Stimulated activated CD8-positive, alpha-beta memory T cell treated with anti-CD3 and anti-CD28 coated beads, Interleukin-4, amount 100 ng/mL, for 4 hours (primary cell): ENCODE measurements at places on chromosomes 6 and 20.

DNA sequence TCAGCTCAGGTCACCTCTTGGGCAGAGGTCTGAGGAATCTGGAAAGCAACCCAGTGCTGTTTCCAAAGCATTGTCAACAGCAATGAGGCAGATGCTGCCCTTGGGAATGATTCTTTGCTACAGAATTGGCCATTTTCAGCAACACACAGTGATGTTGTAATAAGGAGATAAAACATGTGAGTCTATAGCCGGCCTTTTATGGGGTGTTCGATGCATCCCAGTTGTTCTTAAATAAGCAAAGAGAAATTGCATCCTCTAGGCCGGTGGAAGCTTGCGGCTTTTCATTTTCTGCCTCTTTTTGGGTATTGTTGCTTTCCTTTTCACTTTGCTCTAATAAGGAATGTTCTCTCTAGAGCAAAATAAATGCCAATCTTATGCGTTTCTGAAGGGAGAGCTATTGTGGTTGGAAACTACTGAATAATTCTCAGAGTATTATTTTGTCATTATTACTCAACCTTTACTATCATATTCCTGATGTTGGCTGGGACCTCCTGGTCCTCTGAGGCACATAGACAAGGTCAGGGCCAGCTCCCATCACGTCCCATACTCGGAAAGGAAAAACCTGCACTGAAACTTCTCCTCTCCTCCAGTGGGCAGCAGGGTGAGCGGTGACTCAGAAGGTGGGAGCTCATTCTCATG lies 214.2 kb downstream of the CDH26 start:
- DNase-seq: no peak

- no peak for DNase-seq
Observed at GRCh38 chr6:104162036-104162669, 697.6 kb downstream of the HACE1 start.

DNA sequence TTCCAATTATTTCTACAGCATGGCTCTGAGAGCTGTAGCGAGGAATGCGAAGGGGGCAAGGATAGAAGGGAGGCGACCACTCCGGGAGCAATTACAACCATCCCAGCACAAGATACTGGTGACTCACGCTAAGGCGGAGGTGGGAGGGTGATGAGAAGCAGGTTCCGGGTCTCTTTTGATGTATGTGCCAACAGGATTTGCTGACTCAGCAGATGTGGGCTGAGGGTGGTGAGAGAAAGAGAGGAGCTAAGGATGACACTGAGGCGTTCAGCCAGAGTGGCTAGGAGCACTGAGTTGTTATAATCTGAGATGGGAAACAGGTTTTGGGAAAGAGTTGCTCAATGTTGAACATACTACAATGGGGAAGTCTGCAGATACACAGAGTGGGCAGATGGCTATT lies 9.3 kb upstream of the TXNDC5 start:
- no peak for DNase-seq

DNA sequence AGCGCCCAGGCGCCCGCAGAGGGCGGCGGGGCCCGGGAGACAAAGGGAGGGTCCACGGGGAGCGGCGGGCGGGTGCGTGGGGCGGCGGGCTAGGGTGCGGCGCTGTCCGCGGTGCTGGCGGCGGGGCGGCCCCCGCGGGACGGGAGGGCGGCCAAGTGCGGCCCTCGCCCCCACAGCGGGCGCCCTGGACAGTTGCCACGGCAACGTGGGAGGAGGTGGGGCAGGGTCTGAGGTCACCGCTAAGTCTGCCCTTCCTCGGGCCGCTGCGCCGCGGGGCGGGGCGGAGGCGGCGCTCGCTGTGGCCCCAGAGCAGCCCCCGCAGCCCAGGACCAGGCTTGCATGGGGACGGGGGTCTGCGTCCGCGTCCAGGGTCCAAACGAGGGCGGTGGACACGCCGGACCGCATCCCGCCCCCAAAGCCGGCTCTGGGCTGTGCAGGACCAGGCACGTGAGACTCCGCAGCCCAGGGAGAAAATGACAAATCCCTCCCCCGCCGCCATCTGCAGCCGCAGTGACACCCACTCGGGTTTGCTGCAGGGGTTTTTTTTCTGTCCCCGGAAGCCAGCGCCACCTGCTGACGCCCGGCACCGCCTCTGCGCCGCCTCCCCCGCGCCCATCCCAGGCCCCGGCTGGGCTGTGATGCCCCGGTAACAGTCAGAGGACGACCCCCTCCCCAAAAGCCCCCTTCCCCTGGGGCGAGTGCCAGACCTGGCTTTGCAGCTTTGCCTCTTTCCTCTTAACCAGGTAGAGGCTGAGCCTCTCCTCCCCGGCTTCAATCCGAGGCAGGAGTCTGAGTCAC lies 36.8 kb downstream of the YTHDF1 start:
- peak; percentile 71 for DNase-seq

GRCh38 chr6:31725502-31726350 lies 2.6 kb downstream of the MPIG6B start:
- DNase-seq: no peak

GRCh38 chr6:111667931-111668330 lies 62.3 kb upstream of the TRAF3IP2 start:
- DNase-seq: no peak
